ENCODE measurements at places on chromosomes 12 and 14.

DNA sequence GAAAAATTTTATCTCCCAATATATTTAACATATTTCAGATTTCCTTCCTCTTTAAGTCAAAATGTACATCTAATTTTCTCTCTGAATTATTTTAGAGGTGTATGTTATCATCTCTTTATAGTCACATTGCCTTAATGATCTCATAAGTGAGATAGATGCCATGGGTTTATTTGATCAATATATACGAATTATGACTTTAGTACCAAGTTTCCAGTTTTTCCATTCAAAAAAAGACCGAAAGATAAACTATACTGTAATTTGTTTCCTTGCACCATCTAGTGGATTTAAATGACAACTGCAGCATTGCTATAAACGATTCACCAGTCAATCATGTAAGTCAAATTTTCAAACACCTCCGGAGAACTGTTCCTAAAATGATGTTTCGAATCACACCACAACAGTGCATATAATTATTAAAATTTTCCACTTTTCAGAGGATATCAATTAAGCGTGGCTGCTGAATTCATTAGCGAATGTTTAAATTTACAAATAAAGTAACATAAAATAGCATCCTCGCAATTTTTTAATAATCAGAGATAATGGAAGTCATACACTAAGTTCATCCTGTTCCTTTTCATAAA is 419 bp upstream of the ATXN7L3B start:
- DNase-seq: no peak

DNA sequence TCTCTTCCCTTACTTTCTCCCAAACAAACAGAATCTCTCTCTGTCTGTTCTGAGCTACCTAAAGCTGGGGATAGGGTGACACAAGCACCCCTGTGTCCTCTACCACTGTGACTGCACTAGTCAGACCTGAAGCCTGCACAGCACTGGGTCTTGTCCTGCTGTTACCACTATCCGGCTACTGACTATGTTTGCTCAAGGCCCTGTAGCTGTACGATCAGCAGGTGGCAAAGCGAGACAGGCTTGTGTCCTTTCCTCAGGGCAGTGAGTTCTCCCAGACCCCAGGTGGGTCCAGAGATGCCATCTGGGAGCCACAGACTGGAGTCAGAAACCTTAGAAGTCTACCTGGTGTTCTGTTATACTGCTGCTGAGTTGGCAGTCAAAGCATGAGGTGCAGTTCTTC is 116.4 kb downstream of the NUBPL start:
- DNase-seq: no peak

DNA sequence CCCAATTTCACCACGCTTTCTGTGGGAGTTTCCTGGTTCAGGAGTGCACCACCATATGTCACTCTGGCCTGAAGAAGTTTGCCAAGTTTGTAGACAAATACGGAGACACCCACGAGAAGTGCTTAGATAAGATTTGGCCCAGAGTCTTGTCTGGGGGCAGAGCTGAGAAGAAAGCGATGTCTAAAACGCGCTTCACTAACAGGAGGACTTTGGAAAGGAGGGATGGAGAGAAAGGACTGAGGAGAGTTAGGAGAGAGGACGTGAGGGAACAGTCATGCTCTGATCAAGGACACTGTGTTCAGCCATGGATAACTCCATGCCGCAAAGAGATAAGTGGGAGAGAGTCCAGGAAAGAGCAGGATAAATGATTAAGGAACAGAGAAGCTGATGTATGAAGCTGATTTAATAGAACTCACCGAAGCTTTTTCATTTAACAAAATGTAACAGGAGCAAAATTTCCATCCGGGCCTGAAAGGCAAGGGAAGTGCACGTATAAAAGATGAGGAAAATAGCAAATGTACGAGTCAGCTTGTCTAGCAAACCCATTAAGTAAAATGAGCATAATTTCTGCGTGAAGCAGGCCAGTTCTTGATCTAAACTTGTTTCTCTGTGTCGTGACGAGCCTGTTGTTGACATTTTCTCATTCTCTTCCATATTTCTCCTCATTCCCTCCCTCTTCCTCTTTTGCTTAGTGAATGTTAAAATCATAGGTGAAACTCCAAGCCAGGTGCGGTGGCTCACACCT is 23.4 kb upstream of the MAP3K9 start:
- DNase-seq: no peak

- DNase-seq: no peak
Measured at GRCh38 chr12:103455020-103455763, 40.6 kb downstream of the C12orf42 start.

- no peak for DNase-seq
Measured at GRCh38 chr14:97290065-97290464, 492.9 kb downstream of the VRK1 start.

- no peak for DNase-seq
Measured at GRCh38 chr14:22689199-22689598, 45.0 kb upstream of the OR6J1 start.

DNA sequence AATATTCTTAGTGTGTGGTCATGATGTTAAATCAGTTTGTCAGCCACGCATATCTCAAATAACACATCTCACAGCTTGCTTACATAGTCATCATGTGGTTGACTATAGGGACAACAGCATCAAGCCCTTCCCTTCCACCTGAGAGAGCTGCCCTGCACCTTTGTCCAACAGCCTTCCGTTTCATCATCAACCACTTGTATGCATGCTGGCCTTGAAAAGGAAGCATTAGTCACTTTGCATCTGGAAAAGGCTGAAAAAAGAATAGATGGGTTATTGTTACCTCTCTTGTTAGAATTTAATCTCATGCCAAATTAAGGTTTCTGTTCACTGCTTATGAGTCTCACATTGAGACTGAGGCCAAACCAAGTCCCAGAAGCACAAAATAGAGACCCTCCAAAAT is 1586.5 kb upstream of the SEL1L start:
- no peak for DNase-seq

GRCh38 chr14:97944380-97944779 is 1147.2 kb downstream of the VRK1 start:
- DNase-seq: no peak

- no peak for DNase-seq
Measured at GRCh38 chr12:123041042-123041531, 60.6 kb downstream of the ARL6IP4 start.

GRCh38 chr12:12207746-12208145 is 59.1 kb downstream of the LRP6 start:
- no peak for DNase-seq

DNA sequence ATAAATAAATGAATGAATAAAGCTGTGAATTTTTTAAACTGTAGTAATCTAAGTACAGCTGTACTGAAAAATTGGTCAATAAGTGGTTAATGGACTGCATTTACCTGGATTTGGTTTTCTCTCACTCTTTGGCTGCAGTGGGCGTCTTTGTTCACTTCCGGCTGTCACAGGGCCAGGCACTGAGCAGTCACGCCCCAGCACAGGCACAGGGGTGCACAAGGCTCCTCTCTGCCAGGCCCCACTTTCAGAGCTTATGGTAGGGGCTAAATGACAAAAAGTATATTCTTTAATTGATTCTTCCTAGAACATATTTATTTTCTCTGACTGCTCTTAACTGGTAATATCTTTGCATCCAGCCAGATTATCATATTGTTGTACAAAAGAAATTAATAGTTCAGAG is 70.6 kb upstream of the DYNC1H1 start:
- no peak for DNase-seq

DNA sequence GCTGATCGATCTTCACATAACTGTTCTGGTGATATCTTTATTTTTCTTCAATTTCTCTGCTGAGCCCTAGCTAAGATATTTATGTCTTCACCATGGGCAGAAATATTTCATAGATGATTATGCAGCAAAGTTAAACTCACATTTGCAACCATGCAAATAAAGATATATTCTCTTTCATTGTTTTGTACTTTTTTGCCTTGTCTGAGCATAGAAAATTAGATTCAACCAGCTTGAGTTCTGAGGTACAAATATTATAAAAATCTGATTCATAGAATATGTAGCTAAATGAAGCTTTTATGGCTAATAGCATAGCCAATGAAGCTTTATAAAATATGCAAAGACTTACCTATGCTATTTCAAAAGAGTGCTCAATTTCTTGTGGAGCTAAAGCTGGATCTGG is at the start of gene TAS2R13:
TSS of gene TAS2R13 (minus strand) at position 101 of the 400 bp plus-strand sequence. CDS start 264 bp downstream, outside the sequence.
- no peak for DNase-seq

DNA sequence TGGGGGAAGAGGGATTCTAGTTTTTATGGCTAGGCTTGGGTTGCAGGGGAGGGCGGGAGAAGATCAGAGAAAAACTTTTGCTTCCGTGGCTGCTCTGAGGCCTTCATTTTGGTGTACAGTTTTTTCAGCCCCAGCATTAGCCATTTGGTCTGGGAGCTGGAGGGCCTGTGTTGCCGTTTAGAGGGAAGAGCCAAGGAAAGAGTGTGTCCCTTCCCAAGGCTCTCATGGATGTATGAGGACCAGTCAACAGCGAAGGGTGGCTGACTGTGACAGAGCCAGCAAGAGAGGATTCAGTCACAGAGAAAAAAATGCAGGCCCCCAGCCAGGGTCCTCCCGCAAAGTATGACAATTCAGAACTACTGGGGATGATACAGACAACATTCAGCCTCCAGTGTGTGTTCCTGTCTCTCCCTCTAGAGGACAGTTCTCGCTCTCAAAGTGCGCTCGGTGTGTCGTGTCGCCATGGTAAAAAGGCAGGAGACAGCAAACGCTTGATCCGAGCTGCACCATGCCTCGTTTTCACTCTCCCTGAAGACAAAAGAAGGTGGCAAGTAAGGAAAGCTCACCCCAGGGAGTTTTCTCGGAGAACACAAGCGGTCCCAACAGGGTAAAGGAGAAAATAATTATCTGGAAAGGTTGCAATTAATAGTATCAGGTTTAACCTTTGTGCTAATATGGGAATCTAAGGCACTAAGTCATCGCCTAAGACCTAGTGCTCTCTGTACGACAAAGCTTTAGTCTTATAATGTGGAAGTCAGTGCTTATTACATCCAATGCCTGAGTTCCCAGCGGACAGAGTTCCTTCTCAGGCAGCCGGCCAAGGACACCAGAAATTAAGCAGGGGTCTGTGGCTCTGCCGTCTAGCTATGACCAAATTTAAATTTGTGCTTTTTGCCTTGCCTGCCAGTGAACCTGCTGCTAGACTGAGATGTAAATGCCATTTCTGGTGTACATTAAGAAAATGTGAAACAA is 157.3 kb upstream of the PLXNC1 start:
- DNase-seq: no peak

Measured in stimulated activated CD8-positive, alpha-beta memory T cell treated with anti-CD3 and anti-CD28 coated beads, Interleukin-15, amount 100 ng/mL, for 1 hour (primary cell).